ENCODE measurements at places on chromosomes 1 and 21.

DNA sequence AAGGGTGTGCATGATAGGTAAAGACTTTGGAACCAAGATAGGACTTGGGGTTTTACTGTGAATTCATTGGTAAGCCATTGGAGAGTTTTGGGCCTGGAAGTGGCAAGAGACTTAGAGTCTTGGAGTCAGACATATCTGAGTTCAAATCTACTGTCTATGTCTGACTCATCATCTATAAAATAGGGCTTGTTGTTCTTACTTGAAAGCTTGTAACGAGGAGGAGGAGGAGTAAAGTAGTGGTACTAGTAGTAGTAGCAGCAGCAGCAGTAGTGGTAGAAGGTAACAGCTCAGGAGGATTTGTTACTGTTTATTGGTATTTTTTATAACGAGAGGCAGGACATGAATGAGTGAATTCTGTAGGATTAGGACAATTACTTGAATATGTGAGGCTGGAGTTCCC, 62.7 kb downstream of the CACHD1 start:
- DNase-seq: no peak

DNA sequence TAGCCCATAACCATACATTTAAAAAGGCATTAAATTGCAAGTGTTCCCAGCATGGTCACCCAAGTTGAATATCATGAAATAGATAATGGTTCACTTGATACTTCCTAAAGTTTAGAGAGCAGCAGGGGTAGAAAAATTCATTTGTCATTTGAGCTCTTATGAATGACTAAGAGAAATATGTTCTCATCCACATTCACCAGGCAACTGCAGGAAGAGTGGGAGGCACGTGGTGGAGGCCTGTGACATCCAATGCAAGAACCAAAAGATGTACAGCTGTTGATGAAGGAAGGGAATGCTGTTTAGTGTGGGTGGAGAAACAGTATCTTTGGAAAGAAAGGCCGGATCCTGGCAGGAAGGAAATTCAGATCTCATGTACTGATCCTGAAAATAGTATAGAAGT, 473.1 kb downstream of the ADGRL2 start:
- no peak for DNase-seq

GRCh38 chr1:54402896-54403295, 3.3 kb downstream of the SSBP3 start:
- no peak for DNase-seq

- no peak for DNase-seq
Measured at GRCh38 chr1:59225594-59226316, 71.1 kb upstream of the FGGY start.

GRCh38 chr1:113275083-113275482, 115.2 kb upstream of the MAGI3 start:
- DNase-seq: no peak

DNA sequence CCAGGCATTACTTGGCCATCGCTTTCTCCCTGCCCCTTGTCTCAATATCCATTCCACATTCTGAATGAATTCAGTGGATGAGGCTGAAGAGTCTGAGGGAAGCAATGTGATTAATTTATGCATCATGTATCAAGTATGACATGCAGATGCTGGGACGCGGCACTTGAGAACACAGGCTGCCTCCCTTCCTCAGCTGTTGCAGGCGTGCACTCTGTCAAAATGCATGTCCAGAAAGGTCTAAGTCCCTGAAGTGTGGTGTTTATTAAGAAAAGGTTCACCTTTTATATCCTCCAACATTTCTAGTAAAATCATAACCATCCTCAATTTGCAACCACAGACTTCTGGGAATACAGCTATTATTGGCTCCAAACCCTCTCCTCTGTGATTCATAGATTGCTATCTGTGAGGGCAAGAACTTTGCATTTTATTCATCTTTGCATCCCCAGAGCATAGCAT, 22.6 kb upstream of the RAB3GAP2 start:
- DNase-seq: no peak

DNA sequence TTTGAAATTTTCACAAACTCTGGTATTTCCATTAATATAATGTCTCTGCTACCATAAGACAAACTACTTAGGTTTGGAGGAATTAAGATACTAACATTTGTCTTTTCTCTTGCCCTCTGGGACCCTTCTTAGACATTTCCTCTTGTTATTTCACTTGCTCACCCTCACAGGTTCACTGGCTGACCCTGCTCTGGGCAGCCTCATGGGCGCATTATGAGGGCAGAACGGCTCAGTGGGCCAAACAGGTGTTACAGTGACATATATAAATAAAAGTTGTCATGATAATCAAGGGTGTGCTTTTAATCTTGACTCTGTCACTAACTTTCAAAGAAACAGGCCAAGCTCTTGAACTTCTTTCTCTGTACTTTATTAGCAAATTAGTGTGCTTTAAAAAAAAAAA, 46.5 kb downstream of the ZNHIT6 start:
- DNase-seq: no peak

DNA sequence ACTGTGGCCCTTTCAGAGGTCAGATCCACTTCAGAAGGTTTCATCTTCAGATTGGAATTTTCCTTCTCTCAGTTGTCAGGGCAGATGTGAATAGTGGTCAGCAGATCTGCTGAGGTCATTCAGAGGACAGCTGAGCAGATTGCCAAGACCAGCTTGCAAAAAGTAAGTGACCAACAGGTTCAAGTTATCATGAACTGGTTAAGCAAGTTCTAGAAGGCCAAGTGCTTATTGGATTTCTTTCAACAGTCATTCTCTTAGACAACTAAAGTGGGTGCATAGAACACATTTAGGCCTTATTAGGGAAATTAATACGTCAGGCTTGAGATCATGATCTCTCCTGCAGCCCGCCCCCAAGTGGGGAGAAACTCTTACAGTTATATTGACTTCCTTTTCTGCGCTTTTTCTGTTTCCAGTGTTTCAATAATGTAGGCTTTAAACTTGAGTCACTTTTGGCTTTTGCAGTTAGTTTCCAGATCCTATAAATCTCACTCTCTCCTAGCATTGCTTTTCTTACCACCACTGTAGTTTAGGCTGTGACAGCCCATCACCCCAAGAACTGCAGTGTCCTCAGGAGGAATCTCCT, 96.4 kb downstream of the C1orf21 start:
- no peak for DNase-seq

DNA sequence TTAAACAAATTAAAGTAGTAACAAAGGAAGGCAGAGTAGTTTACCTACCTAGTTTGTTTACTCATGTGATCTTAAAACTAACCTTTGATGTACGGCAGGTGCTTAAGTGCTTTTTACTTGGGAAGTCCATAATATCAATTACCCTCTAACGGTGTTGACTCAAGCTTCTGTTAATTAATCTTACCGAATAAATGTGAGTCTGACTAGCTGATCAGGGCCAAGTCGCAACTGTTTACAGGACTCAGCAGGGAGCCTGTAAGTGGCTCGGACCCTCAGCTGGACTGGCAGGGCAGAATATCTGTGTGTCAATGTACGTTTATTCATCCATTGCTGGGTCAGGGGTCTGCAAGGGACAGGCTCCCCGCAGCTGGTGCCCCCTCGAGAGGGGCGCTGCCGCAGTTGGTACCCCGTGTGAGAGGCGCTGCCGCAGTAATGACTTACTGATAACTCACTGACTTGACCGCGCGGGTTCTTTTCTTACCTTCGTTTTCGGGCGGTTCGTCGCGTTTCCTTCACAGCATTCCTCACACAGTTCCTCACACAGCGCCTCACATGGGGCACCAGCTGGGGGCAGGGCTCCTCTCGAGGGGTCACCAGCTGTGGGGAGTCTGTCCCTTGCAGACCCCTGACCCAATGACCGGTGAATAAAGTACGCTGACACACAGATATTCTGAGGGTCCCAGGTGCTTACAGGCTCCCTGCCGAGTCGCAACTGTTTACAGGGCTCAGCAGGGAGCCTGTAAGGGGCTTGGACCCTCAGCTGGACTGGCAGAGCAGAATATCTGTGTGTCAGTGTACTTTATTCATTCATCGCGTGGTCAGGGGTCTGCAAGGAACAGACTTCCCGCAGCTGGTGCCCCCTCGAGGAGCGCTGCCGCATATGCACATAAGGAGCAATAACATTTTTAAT, 3.0 kb downstream of the FMO1 start:
- peak; percentile 83 for DNase-seq

GRCh38 chr1:205066141-205066818, 18.0 kb downstream of the TMEM81 start:
- DNase-seq: no peak

GRCh38 chr1:22313321-22313720, 138.3 kb upstream of the ZBTB40 start:
- DNase-seq: no peak

- DNase-seq: no peak
Measured at GRCh38 chr1:207362962-207363860, 41.7 kb downstream of the CD55 start.

DNA sequence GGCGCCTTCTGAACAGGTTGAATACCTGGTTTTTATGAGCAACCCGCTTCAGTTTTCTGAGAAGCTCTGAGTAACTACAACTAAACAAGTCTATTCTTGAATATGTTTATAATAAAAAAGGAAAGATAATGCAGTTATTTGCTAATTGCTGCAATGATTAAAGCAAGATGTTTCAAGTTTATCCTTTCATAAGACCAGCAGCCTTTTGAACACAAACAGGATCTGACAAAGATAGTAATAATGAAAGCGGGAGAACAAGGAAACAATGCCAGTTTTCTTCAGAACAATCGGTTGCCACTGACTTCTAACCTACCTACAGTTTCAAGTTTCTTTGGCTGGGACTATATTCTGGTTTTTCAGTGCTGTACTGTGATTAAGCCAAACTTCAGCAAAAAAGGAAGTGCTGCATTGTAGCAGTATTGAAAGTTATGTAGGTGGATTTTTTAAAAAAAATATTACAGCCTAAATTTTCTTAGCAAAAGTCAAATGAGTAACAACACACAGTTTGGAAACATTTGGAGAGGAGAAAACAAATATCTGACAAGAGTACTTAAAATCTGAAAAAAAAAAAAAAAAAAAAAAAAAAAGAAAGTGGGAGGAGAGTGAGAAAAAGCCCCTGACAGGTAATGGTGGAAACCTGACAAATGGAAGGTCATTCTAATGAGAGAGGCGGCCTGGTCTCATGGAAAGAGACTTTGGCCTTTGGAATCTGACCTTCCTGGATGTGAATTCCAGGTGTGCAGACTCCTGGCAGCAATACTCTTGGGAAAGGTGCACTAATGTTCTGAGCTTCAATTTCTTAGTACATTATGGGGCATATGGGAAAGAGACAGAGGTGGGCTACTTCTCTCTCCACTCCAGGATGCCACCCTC, 11.4 kb downstream of the KCNJ15 start:
- DNase-seq: no peak

GRCh38 chr1:55051621-55052020, 12.3 kb downstream of the PCSK9 start:
- no peak for DNase-seq

GRCh38 chr1:44777969-44778635, 2.8 kb downstream of the RPS8 start:
- no peak for DNase-seq

DNA sequence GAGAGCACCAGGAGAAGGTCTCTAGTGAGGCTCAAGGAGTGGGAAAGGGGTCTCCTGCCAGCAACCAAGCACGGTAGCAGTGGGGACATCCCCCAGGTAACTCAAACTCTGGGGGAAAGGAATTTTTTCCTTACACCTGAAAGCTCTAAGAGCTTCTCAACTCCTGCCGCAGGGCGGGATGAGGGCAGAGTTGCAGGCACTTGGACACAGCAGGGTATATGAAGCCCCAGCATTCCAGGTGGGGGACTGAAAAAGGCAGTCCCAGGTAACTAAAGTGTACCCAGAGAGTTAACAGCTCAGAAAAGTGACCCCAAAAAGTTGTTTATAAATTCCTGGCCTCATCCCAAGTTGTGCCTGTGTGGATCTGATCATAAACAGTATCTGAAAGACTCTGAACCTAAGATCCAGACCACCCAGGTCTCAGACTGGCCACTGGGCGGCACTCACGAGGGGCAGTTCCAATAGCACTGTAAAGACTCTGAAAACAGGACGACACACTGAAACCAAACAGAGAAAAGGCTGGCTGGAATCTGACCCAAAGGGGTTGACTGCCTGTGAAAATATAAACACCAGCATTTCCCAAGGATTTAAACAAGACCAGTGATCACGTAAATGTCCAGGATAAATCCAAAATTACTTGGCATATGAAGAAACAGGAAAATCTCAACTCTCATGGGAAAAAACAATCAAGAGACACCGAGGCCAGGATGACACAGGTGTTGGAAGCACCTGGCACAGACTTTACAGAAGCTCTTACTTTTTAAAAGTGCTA, 47.5 kb downstream of the HSF2BP start:
- peak; percentile 67 for DNase-seq

GRCh38 chr1:99935534-99935933, 34.3 kb upstream of the SLC35A3 start:
- no peak for DNase-seq

- no peak for DNase-seq
Measured at GRCh38 chr1:54809496-54810074, 8.5 kb upstream of the TTC22 start.

- no peak for DNase-seq
Measured at GRCh38 chr1:91759076-91759475, 126.9 kb downstream of the TGFBR3 start.
